ENCODE measurements at places on chromosomes 1 and 21.

DNA sequence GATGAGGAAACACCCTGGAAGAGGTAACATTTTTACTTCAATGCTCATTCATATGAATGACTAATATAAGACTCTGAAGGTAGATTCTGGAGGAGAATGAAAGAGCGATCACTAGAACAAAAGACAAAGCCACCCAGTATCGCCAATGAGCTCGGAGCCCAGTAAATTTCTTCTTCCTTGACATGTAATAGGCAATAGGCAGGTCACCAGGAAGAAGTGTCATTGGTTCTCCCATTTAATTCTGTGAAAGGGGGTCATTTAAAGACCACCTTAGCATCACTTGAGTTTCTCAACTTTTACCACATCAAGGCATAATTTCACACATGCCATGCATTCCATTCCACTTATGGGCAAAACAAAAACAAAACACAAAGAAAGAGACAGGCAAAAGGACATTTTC is 7.9 kb downstream of the TNFSF18 start:
- DNase-seq = no peak

DNA sequence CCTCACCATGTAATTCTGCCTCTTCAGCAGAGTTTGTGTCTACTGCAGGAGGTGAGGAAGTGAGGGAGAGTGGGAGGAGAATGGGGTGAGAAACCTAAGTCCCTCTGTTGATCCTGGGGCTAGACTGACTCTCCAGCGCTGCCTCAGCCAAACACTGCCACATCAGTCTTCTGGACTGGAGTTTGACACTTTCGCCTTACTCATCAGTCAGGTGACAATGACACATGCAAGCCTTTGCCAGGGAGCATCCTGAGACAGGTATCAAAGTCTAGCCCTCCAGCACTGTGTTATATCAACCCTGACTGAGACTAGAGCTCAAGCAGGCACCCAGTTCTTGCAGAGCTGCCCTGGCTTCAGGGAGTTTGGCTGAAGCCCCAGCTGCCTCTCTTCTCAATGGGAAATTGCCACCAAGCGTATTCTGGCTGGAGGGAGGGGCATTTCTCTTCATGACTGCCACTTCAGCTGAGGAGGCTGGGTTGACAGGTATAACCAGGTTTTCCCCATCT is 33.3 kb upstream of the SUCO start:
- DNase-seq = no peak

DNA sequence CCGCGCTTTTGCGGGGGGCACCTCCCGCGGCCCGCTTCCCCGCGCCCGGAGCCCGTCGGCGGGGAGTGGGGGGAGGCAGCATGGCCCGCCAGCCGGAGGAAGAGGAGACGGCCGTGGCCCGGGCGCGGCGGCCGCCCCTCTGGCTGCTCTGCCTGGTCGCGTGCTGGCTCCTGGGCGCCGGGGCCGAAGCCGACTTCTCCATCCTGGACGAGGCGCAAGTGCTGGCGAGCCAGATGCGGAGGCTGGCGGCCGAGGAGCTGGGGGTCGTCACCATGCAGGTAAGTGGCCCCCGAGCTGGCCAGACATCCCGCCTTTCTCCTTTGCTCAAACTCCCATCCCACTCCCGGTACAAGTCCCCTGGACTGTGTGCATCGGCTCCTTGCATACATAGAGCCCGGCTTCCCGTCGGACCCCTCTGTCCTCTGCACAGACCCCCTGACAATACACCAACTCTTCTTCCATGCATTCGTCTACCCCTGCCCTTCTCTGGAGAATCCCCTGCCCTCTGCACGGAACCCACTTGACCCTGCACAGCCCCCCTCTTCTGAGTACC is 812 bp downstream of the CACHD1 start:
- DNase-seq = no peak

GRCh38 chr1:230130172-230130944 is 63.3 kb downstream of the GALNT2 start:
- DNase-seq = no peak

DNA sequence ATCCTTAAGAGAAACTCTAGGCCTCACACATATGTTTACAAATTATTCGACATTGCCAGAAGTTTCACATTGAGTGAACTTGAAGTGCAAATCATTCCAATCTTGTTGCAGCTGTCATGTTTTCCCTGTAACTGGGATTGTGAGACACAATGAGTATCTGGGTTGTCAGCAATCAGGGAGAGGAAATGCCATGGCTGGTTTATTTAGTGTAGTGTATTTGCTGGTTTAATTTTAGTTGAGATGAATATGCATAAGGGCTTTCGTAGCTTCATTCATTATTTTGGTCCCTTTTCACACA is 54.2 kb upstream of the USP1 start:
- DNase-seq = no peak

DNA sequence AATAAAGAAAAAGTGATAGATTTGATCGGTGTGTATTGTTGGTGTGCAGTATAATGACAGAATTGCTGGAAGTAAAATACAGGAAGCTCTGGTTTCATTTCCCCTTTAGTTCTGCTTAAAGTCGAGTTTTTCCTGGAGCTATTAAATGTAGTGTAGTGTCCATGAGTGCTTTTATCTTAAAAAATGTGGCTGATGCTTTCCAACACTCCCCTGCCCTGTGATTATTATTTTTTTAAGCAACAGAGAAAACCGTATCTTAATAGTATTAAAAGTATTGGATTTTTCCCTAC is 1.1 kb downstream of the LGALS8 start:
- DNase-seq = no peak

- DNase-seq = no peak
Measured at GRCh38 chr1:152926091-152926490, 17.7 kb downstream of the IVL start.

- DNase-seq = no peak
Measured at GRCh38 chr1:163673759-163674151, 352.0 kb downstream of the NUF2 start.

DNA sequence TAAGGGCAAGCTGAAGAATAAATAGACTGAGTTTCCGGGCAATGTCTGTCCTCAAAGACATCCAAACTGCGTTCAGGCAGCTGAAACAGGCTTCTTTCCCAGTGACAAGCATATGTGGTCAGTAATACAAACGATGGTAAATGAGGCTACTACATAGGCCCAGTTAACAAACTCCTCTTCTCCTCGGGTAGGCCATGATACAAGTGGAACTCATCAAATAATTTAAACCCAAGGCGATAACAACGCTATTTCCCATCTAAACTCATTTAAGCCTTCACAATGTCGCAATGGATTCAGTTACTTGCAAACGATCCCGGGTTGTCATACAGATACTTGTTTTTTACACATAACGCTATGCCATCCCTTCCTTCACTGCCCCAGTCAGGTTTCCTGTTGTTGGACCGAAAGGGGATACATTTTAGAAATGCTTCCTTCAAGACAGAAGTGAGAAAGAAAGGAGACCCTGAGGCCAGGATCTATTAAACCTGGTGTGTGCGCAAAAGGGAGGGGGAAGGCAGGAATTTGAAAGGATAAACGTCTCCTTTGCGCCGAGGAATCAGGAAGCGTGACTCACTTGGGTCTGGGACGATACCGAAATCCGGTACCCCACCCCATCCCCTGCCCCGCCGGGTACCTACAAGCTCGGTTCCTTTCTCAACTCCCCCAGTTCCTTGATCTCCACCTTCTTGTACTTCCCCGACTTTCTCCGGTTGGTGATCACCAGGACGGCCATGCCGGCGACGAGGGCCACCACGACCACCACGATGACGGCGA is 1.3 kb downstream of the TACSTD2 start:
- no peak for DNase-seq

- DNase-seq = no peak
Measured at GRCh38 chr1:43558346-43558841, 27.7 kb downstream of the PTPRF start.

DNA sequence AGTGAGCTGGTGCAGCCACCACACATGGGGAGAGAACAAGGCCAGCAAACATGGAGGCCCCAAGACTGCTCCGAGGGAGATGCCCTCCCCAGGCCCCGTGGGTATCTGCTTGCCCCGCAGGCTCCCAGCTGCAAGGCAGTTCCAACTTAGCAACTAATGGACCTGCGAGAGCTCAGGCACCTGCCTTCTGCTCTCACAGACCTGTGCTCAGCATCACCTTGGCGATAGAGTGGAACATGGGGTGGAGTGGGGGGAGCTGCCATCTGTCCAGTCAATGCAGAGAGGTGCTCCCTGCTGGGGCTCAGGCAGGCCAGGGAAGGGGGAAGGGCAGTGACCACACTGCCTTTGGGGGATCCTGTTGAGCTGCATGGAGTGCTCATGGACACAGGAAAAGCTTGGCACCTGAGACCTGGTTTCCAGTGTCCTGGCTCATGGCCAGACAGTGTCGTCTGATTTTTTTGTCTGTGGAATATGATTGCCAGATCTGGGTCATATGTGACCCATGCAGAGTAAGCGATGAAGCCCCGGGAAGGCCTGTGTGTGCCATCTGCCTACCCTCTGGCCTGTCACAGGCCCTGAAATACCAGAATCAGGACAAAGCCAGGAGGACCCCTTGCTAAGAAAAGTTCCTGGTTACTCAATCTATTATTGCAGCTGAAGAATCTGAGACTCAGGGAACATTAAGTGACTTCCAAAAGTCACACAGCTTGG is 39.9 kb upstream of the TENT5C start:
- no peak for DNase-seq

DNA sequence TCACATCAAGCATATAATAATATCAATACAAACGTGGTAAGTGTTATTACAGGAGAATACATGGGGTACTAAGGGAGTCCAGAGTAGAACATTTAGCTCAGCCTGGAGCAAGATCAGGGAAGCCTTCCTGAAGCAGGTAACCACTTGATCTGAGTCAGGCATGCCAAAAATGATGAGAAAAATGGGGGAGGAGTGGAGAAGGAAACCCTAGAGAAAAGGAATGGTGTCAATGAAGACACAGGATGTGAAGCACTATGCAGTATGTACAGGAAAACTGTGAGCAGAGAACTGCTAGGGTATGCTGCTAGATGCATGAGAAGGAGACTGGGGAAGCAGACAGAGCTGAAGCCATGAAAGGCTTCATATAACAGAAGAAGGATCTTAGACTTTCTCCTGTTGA is 84.7 kb downstream of the NOTCH2 start:
- no peak for DNase-seq

DNA sequence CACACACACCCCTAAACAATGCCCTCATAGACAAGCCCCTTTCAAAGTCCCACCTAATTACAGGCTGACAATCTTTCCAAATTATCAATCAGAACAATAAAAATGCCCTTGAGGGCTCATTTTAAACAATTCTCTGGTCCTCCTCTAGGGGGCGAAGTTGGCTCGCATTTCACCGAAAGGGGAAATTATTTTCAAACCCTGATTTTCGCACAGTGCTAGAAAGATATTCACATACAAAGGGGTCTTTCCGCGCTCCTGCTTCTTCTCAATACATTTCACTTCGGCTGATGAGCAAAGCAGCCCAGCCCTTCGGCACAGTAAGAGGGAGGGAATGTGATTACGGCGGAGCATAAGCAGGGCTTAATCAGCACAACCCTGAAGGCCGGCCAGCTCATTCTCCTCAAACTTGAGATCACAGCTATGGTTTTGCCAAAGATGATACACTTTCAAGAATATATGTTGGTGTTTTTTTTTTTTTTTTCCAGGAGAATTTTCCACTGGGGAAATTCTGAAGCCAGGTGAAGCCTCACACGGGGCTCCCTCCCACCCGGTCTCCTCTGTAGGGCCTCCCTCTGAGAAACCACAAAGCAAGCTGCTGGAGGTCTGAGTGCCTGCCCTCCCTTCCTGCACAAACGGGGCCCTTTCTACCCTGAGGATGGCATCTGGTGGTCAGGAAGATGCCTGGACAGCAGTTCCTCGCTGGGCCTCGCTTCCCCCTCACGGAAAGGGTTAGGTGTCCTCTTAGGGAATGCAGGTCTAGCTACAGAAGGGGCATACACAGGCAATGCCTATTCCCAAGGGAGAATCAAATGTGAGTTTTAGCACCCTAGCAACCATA is 66.9 kb downstream of the GNG12 start:
- DNase-seq = no peak

DNA sequence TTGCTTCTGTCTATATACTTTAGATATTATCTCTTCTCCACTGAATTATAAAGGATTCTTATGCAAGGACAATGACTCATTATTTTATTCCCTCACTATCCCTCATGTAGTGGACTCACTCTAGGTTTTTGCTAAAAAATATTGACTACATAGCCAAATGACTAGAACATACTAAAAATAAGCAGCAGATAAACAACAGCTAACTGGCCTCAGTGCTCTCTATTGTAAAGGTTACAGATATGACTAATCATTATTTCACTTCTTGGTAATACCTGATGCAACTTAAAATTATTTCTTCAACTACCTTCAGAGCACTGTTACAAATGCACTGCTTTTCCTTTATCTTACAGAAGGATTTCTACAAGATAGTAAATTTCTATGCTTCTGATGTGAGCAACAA is 147.6 kb upstream of the DEPDC1 start:
- DNase-seq = no peak

GRCh38 chr1:60903591-60903990 is 178.8 kb upstream of the NFIA start:
- DNase-seq = no peak

DNA sequence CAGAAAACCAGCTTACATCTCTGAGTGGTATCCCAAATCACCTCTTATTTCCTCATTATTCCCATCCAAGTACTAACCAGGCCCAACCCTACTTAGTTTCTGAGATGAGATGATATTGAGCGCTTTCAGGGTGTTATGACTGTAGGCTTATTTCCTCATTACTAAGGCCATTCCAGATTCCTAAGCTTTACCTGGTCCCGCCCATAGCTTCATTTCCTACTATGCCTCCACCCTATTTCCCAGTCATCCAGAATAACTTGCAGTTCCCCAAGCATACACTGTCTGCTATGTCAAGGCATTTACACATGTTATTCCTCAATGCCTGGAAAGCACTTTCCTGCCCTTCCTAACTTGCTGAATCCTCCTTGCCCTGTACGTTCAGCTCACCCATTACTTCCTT is 79.3 kb upstream of the SPAG17 start:
- no peak for DNase-seq

DNA sequence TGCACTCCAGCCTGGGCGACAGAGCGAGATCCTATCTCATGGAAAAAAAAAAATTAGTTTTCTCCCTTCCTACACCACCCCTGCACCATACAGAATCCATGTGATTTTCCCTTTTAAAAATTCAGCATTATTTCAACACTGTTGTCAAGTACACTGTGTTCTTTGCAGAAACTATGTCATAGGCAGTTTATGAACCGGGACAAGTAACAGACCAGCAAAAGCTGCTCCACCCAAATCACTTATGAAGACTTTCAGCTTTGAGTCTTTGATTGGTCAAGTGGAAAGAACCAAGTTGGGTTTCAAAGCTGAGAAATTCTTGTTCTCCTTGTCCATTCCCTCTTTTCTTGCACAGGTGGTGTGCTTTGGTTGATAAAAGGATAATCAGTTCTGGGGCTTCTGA is 173.0 kb downstream of the CDC7 start:
- no peak for DNase-seq

GRCh38 chr21:35663856-35664606 is 396.3 kb downstream of the SETD4 start:
- no peak for DNase-seq

- no peak for DNase-seq
Measured at GRCh38 chr21:35202431-35202830, 153.3 kb upstream of the RUNX1 start.

DNA sequence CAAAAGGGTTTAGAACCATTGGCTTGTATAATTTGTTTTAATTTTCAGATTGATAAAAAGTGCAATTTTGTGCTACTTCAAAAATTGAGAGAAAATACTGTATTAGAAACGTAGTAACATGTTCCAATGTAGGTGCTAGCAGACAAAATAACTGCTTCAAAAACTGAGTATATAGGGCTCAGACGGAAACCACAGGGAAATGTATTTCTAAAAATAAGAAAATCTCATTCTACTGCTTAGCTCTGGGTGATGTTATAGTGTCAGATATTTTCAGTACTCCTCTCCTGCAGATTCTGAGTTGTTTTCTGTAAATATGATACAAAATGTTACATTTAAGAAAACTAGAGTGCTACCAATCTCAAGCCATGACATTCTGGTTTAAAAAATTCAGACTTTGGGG is 55.4 kb downstream of the KCNK2 start:
- DNase-seq = no peak

Data from stimulated activated CD4-positive, alpha-beta T cell treated with anti-CD3 and anti-CD28 coated beads, Interleukin-1b, Interleukin-23, amount 100 ng/mL, for 1 hour (primary cell).